Activated T-cell treated with anti-CD3 and anti-CD28 coated beads, Interleukin-2, amount 50 U/mL, for 1 hour (primary cell): ENCODE measurements at places on chromosomes 12 and 14.
A peak's percentile ranks its signal among the peaks of the same experiment; 100 is the strongest.

DNA sequence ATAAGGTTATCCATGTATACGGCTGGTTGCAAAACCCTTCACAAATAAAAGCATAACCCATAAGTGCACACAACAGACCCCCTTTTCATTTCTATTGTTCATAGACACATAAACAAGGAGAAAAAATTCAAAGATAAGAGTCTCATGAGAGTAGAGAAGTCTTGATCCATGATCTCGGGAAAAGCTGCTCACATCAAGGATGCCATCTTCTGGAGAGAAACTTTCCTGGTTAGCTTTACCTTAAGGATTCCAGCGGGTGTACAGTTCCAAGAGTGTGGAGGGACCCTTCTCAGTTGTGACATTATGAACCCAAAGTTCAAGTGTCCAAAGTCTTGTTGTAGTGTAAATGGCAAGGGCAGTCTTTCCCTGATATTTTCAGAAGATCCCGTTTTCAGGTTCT lies 144.5 kb downstream of the LLPH start:
- no peak for DNase-seq

DNA sequence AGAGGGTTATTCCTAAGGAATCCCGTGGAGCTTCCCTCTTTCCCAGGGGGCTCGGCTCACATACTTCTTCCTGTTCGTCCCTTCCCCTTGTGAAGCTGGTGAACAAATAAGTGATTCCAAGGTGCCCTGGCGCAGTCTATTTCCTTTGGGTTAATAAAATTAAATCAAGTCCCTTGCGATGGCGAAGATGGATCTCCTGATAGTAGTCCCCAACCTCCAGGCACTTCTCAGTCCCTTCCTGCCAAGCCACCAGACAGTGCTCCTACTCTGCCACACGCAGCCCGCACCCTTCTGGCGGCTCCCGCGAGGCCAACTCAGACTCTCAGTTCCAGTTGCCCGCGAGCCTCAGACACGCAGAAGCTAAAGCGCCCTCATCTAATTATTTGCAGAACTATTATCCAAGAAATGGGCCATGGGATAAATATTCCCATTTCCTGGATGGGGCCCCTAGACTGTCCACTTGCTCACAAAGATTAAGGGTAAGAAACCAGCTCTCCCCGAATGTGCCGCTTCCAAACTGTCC lies 2.4 kb upstream of the SIX6 start:
- DNase-seq, result no peak

DNA sequence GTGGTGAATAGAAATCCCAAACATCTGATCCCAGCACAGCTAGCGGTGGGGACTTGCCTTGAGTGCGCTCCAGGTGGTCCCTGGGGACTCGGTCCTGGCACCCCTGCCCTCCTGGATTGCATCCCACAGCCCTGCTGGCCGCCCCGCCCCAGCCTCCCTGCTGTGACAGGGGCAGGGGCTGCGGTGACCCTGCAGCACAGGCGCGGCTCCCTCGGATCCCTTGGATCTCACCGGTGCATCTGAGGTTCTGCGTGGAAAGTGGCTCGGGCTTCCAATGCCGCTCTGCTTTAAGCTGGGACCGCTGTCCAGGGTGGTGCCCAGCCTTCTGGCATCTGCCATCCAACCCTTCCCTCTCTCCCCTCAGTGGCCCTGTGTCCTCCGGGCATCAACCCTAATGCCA lies 16.0 kb downstream of the ANKRD9 start:
- no peak for DNase-seq

DNA sequence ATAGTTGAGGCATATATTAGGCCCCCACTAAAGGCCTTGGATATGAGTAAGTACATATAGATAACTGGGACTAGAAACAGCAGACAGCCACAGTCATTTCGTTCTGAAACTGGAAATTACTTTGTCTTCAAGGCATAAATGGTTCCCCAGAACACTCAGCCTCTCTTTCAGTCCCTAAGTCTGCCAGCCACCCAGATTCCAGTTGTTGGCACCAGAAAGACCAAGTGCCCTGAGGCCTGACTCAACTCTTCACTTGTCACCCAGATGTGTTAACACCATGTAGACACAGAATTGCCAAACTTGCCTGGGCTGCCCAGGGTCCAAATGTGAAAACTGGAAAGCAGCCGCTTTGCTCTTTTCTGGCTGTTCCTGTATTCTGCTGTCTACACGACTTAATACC lies 3.0 kb upstream of the LGALS3 start:
- DNase-seq, result no peak

- DNase-seq, result no peak
Observed at GRCh38 chr12:6372403-6373003, 2.9 kb downstream of the SCNN1A start.

- DNase-seq, result peak; percentile 73
Observed at GRCh38 chr14:77094672-77095284, 3.3 kb upstream of the CIPC start.

GRCh38 chr14:67357969-67358354 lies 1.6 kb downstream of the ATP6V1D start:
- DNase-seq, result no peak

DNA sequence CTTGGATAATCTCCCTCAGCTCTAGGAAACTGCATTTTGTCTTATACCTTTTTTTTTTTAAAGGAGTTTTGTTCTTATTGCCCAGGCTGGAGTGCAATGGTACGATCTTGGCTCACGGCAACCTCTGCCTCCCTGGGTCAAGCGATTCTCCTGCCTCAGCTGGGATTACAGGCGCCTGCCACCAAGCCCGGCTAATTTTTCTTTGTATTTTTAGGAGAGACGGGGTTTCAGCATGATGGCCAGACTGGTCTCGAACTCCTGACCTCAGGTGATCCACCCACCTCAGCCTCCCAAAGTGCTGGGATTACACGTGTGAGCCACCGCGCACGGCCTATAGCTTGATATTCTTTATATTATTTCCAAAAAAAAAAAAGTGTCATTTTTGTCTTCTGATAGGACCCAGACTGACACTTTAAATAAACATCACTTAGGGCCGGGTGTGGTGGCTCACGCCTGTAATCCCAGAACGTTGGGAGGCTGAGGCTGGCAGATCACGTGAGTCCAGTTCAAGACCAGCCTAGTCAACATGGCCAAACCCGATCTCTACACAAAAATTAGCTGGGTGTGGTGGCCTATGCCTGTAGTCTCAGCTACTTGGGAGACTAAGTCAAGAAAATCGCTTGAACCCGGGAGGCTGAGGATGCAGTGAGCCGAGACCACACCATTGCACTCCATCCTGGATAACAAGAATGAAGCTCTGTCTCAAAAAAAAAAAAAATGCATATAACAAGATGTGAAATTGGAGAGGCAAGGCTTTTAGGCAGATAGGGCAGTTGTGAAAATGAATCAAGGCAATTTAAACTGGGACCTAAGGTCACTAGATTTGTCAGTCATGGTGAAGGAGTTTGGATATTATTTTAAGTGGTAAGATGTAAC lies 18.4 kb downstream of the SLC2A3 start:
- no peak for DNase-seq

GRCh38 chr12:39300799-39301198 lies 142.1 kb downstream of the KIF21A start:
- DNase-seq, result no peak
